Neural crest cell (in vitro differentiated cells): ENCODE measurements at places on chromosomes 7 and 10. TPM values are rescaled to one million over a fixed set of nuclear protein-coding genes. Genes with fewer than 3 reads are reported as not detected.

The SFTPD gene
- not detected in 2 replicates for total RNA-seq

The AMZ1 gene
- total RNA-seq = not detected in 2 replicates

The CYP3A7 gene
- total RNA-seq = not detected in 2 replicates

The HKDC1 gene
- total RNA-seq = not detected in 2 replicates

The NXPH1 gene
- 1.0 and 1.1 TPM in 2 replicates for total RNA-seq

The DDX56 gene
- 104 and 111 TPM in 2 replicates for total RNA-seq

The RET gene
- 1.6 and 2.5 TPM in 2 replicates for total RNA-seq

The CUZD1 gene
- total RNA-seq = not detected in 2 replicates

The PIK3CG gene
- total RNA-seq = not detected in 2 replicates

The LRRTM3 gene
- total RNA-seq = 2.3 and 2.8 TPM in 2 replicates

The TMEM229A gene
- total RNA-seq = 10.3 and 10.9 TPM in 2 replicates

The HOXA1 gene
- 3.5 and 3.6 TPM in 2 replicates for total RNA-seq

The UPK3BL2 gene
- 6.7 and 8.6 TPM in 2 replicates for total RNA-seq

The TLX1 gene
- total RNA-seq = 0.16 and 0.33 TPM in 2 replicates

The PRR15 gene
- 0.41 TPM in 1 of 2 replicates, not detected in the other for total RNA-seq

The TMEM178B gene
- total RNA-seq = 19.7 and 22.1 TPM in 2 replicates

The SYCE1 gene
- not detected in 2 replicates for total RNA-seq

The LBX1 gene
- total RNA-seq = 1.0 and 1.1 TPM in 2 replicates

The FAM25G gene
- total RNA-seq = not detected in 2 replicates

The ACSL5 gene
- not detected in 2 replicates for total RNA-seq

The ASAH2B gene
- total RNA-seq = 7.3 and 9.7 TPM in 2 replicates

The GPR26 gene
- total RNA-seq = not detected in 2 replicates

The CREB5 gene
- total RNA-seq = 6.9 and 8.3 TPM in 2 replicates

The CPXM2 gene
- total RNA-seq = not detected in 2 replicates

The CHN2 gene
- total RNA-seq = 15.4 and 15.9 TPM in 2 replicates

The TMEM196 gene
- total RNA-seq = 0.55 and 0.65 TPM in 2 replicates

The AKR1C4 gene
- not detected in 2 replicates for total RNA-seq

The SLC26A3 gene
- not detected in 2 replicates for total RNA-seq

The GBX1 gene
- 2.0 and 2.4 TPM in 2 replicates for total RNA-seq

The ARHGAP22 gene
- 5.2 and 7.5 TPM in 2 replicates for total RNA-seq

The NKX2-3 gene
- total RNA-seq = not detected in 2 replicates

The C10orf67 gene
- 0.18 and 0.33 TPM in 2 replicates for total RNA-seq

The VPS41 gene
- total RNA-seq = 67.1 and 72.1 TPM in 2 replicates

The EBF3 gene
- total RNA-seq = 11.2 and 11.6 TPM in 2 replicates

The HTR7 gene
- total RNA-seq = 0.09 TPM in 1 of 2 replicates, not detected in the other

The EPO gene
- 0.23 and 0.30 TPM in 2 replicates for total RNA-seq
